Stimulated activated CD4-positive, alpha-beta T cell treated with anti-CD3 and anti-CD28 coated beads, Interleukin-1b, Interleukin-23, amount 100 ng/mL, for 1 hour (primary cell): ENCODE measurements at places on chromosomes 2 and 18.

DNA sequence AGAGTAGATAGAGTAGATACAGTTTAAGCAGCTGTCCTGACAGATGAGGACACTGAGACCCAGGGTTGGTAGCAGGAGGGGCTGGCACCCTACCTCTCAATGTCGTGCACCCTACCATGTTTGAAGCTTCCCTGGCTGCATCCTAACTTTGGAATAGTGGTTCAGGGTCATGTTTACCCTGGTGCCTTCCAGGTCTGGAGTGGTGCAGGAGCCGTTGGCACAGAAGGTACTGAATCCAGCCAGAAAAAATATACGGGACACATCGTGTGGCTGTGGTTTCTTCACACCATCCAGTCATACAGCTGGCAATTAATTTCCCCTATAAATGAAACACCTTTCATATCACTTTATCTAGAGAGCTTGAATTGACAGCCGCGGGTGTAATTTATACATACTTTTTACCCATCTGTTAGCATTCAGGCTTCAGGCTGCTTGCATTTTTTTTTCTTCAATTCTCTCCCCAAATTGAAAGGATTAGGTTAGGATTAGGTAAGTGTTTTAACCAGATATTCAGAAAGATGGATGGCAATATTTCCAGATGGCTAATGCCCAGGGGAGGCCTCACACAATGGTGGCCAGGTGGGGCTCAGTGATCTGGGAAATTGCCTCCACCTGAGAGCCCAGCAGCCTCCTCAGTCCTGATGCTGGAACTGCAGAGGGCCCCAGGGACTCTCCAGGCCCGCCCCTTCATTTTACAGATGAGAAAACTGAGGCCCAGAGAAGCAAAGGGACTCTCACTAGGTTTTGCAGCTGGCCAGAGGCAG lies 127.0 kb downstream of the CELF4 start:
- DNase-seq, result no peak

GRCh38 chr2:153939124-153939796 lies 67.5 kb downstream of the GALNT13 start:
- DNase-seq, result no peak

DNA sequence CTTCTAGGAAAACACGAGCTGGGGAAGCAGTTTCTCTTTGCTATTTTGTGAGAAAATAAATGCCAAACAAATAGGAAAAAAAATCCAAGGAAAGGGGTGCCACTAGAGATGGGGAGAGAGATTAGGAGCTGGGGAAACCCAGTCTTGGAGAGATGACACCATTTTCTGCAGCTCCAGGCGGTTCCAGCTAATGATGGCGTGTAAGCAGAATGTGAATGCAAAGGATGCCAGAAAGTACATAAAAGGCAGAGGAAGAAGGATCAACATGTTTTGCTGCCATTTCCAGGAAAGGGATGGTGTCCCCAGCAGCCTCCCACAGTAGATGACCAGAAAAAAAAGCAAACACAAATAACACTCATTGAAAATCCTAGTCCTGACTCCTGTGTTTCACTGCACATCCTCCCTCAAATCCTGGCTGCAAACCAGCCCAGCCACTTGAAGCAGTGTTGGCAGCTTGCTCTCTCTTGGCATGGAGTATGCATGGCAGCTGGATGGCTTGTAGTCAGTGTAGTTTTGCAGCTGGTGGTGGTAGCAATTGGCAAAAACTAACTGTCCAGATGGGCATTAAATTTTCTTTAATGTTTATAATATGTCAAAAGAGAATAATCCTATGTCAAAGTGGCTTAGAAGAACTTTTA lies 93.6 kb downstream of the FTCDNL1 start:
- DNase-seq, result no peak

- DNase-seq, result peak; percentile 17
These were observed 182.4 kb downstream of the NCK2 start for GRCh38 chr2:105926960-105927678.

DNA sequence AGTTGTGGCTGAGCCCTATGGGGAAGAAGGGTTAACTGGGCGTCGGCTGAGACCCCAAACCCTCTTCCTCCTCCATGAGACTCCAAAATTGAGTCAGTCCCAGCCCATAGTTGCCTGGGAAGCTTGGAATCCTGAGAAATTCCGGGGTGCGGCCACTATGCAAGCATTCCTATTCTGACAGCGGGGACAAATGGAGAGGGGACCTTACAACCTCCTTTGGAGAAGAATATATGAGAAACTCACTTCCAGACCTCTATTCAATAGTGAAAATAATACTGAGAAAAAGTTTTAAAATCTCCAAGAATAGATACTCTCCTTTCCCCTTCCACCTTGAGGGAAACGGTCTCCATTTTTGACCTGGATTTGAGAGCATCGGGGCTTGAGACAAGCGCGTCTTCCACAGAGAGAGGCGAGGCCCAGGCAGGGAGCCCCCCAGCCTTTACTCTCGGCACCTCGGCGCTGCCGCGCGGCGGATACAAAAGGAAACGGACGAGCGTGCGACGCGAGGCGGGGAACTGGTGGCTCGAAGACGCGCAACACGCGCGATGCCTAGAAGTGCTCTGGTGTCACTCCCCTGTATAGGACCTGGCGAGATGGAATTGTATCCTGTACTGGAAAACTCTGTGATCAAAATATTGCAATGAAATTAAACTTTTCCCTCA lies 11.1 kb downstream of the NR4A2 start:
- DNase-seq, result no peak

DNA sequence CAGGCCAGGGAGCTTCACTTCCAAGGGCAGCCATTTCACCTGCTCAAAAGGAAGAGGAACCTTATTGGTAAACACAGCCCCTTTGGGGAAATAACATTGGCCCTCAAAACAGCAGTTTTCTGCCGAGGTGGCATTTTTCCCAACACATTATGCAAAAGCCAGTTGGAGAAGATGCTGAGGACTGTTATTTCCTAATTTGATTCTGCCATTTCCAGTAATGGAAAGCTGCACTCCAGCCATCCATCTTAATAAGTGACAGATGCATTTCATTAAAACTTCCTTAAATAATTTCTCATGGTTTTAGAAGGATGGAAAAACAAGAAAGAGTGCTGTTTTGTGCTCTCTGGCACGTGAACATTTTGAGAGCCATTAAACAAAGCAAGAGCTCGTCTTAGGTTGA lies 55.9 kb upstream of the ALK start:
- no peak for DNase-seq

DNA sequence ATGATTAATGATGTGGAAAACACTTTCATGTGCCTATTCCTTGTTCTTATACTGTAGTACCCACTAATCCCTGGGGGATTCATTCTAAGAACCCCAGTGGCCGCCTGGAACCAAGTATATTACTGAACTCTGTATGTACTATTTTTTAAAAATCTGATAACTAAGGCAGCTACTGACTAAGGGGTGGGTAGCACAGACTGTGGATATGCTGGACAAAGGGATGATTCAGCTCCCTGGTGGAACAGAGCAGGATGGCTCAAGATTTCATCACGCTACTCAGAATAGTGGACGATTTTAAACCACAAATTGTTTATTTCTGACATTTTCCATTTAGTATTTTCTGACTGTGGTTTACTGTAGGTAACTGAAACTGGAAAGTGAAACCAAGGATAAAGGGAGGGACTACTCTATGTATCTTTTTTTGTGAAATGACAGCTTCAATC lies 41.8 kb upstream of the CDC42EP3 start:
- DNase-seq, result no peak

DNA sequence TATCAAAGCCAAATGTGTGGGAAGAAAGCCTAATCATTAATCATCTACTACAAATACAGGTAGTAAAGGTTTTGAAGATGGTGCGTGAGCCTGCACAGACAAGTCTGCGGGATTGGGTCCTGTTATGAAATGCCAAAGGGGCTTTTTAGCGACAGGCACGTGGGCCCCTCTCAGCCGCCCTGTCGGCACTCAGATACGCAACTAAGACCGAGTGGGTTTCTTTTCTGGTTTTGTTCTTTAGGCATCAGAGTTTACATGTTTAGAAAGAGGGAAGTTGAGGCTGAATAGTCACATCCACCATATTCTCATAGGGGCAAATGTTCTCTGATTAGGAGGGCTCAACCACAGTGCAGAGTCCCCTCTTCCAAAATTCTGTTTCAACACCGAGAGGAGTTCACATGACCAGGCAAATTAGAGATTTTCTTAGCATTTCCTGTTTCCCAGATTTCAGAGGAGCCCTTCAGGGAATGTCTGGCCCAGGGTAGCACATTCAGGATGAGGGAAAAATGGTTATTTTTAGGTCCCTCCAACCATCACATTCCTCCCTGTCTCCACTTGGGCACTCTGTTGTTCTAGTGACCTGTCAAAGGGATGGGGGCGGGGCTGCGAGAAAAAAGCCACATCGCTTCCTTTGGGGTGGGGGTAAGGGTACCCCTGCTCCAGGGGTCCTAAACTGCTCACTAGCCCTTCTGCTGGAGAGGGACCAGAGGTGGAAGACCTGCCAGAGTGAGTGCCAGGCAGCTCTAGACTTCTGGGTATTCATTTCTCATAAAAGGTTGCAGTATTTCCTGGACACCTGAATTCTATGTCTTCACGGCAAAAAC lies 159.2 kb downstream of the BCL2 start:
- DNase-seq, result no peak
